Pancreas (tissue), 10 donors: ENCODE measurements at places on chromosomes 6 and 20. TPM values are rescaled to one million over a fixed set of nuclear protein-coding genes. Genes with fewer than 3 reads are reported as not detected.

GRCh38 chr6:13429406-13429753 lies 58.0 kb downstream of the GFOD1 start:
- H3K4me1 ChIP-seq: no peaks in the 10 kb centered on the region
- DNase-seq: no peak
- H3K27ac ChIP-seq: no peak overlapping the region
- no peak overlapping the region for H3K4me3 ChIP-seq
- H3K36me3 ChIP-seq: no peaks in the 10 kb centered on the region

Gene SSR1
- polyA plus RNA-seq: 37.0 TPM

Gene SLC35D3
- polyA plus RNA-seq: 5.9 TPM

Gene APOBEC2
- 6.6 TPM for polyA plus RNA-seq

- H3K4me3 ChIP-seq: no peak overlapping the region
- DNase-seq: no peak
- H3K4me1 ChIP-seq: peaks cover 37% of the 10 kb centered on the region
- H3K27me3 ChIP-seq: no peaks in the 10 kb centered on the region
- no peak overlapping the region for H3K27ac ChIP-seq
These were observed 14.3 kb downstream of the B4GALT5 start for GRCh38 chr20:49699200-49699992.

DNA sequence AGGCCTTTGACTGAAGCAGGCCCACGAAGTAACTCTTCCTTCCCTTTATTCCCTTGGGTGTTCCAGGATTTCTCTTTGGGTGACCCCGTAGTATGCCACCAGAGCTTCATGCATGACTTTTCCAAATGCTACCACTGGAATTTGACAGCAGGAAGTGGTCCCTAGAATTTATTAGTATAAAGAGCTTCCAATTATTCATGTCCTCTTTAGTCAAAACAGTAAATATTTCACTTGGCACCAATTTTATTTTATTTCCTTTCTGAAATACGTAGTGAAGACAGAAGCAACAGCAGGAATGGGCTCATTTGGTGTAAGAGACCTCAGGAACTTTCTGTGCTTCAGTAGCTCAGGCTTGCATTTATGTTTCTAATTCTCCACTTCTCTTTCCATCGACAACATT lies 151.3 kb downstream of the LCA5 start:
- no peak overlapping the region for H3K4me3 ChIP-seq
- no peaks in the 10 kb centered on the region for H3K27me3 ChIP-seq
- no peak overlapping the region for H3K27ac ChIP-seq
- H3K36me3 ChIP-seq: no peaks in the 10 kb centered on the region
- no peaks in the 10 kb centered on the region for H3K4me1 ChIP-seq

DNA sequence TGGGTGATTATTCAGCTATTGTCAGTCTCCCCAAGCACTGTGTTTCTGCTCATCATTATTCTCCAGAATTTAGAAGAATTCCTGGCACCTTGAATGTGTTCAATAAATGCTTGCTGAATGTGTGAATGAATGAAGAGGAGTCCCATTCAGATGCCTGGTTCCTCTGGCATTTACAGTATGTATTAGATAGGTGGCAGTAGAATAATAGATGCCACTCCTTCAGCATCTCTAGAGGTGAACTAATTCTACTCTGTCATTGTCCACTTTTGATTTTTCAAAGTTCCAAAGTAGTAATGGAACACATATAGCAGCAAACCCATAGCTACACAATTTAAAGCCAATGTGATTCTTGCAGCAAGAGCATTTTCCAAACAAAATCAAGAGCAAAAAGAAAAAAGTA lies 118.9 kb upstream of the CEP162 start:
- H3K27ac ChIP-seq: no peak overlapping the region
- no peaks in the 10 kb centered on the region for H3K36me3 ChIP-seq
- no peaks in the 10 kb centered on the region for H3K27me3 ChIP-seq
- H3K4me3 ChIP-seq: no peak overlapping the region
- no peak for DNase-seq

DNA sequence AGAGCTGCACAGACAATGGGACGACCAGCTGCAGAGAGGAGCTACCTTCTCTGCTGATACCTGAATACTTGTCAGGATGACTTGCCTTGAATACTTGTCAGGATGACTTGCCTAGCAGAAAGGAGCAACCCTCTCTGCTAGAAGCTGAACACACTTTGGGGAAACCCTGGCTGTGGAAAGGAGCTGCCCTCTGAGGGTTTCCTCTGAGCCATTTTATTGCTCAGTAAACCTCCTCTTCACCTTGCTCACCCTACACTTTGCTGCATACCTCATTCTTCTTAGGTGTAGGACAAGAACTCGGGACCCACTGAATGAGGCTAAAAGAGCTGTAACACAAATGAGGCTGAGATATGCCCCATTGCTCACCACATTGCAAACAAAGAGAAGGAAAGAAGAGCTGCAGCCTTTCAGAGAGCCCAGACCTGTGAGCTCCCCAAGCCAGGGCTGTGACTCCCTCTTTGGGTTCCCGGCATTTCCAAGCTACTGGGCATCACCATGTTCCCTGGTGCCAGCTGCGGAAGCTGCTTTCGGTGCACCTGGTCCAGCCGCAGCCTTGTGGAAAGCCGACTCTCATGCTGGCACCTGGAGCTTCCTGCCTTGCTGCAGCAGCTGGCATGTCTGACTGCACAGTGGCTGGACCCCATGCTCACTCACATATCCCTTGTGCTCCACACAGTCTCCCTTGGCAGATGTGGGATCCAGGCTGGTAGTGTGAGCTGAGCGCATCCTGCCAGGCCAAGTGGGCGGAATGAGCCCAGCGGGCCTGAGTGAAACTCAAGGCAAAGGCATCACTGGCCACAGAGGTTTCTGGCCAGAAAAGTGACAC lies 106.7 kb upstream of the AHI1 start:
- no peak overlapping the region for H3K27ac ChIP-seq
- H3K36me3 ChIP-seq: no peaks in the 10 kb centered on the region
- H3K4me1 ChIP-seq: no peaks in the 10 kb centered on the region
- no peaks in the 10 kb centered on the region for H3K27me3 ChIP-seq
- no peak for DNase-seq

Gene CFAP61
- 0.15 TPM for polyA plus RNA-seq

DNA sequence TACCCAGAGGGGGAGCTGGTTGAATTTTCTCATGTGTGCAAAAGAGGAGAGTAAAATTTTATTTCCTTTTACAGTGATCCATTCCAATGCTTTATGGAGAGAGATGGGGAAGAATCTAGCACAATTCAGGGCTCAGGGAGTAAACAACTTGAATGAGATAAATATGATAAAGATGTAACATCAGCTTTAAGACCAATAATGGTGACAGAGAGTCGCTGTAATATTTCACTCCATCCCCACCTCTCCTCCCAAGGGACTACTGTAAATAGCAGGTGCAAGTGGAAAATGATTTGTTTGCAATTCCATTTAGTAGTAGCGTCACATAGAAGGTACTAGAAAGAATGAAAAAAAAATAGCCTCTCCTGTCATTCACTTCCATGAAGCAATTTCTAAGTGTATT lies 4.8 kb downstream of the CRISP3 start:
- no peaks in the 10 kb centered on the region for H3K36me3 ChIP-seq
- DNase-seq: no peak
- no peak overlapping the region for H3K4me3 ChIP-seq
- no peaks in the 10 kb centered on the region for H3K27me3 ChIP-seq

DNA sequence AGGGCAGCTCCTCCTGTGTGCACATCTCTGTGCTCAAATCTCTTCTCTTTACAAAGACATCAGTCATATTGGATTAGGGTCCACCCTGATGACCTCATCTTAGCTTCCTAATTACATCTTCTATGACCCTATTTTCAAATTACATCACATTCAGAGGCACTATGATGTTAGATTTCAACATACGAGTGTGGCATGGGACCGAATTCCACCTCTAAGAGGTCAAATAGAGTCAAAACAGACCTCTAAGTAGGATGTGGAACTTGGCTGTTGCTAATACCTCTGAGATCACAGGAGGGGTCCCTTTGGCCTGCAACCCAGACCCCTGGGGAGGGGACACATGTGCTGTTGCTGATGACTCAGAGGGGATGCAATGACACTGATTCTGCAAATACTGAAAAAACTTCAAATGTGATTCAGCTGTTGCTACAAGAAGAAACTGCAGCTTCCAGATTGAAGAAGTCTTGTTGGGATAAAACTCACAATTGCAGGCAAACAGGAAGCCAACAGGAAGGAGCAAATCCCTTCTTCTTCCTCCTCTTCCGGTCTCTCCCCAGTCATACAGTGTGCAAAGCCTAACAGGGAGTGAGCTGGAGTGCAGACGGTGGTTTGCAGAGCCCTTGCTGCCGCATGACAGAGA lies 216.2 kb downstream of the MYLK4 start:
- no peak overlapping the region for H3K4me3 ChIP-seq
- no peaks in the 10 kb centered on the region for H3K27me3 ChIP-seq
- no peak for DNase-seq
- no peaks in the 10 kb centered on the region for H3K36me3 ChIP-seq
- no peaks in the 10 kb centered on the region for H3K4me1 ChIP-seq

Gene PAX1
- not detected for polyA plus RNA-seq

DNA sequence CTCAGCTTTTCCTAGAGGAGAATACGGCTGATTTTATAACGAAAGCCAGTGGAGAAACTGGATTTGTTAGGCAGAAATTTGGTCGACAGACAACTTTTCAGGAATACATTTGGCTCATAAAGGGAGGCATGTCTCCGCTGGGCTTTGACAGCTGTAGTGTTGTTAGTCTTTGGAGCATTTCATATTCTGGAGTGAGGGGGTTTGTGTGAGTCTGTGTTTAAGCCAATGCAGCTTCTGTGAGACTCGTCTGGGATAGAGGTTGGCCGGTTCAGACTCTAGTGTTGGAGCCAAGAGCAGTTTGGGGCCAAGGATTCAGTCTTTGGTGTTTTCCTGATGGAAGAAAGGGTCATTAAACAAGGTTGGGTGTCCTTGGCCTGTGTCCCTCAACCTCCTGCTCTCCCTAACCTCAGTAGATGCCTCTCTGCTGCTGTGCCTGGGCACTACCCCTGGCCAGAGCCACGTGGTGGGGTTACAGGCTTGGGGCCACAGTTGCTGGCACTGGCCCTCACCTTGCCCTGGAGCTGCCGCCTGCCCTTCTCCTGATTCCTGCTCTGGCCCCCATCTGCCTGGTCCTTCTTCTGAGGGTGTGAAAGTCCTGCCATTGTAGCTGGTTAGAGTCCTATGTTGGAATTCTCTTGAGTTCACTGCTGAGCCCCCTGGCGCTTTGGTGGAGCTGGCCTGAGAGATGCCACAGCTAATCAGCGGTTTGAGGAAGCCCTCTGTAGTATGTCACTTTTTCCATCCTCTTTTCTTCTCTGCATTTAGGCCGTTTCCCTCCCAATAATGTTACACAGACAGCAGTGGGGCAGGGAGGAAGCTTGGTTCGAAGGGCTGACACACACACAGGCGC lies 6.9 kb downstream of the PTK7 start:
- no peaks in the 10 kb centered on the region for H3K4me1 ChIP-seq
- H3K4me3 ChIP-seq: no peak overlapping the region
- H3K36me3 ChIP-seq: no peaks in the 10 kb centered on the region
- H3K27ac ChIP-seq: no peak overlapping the region

- H3K4me3 ChIP-seq: no peak overlapping the region
- H3K4me1 ChIP-seq: no peaks in the 10 kb centered on the region
- DNase-seq: no peak
These were observed 131.7 kb downstream of the GPX5 start for GRCh38 chr6:28657381-28657768.

DNA sequence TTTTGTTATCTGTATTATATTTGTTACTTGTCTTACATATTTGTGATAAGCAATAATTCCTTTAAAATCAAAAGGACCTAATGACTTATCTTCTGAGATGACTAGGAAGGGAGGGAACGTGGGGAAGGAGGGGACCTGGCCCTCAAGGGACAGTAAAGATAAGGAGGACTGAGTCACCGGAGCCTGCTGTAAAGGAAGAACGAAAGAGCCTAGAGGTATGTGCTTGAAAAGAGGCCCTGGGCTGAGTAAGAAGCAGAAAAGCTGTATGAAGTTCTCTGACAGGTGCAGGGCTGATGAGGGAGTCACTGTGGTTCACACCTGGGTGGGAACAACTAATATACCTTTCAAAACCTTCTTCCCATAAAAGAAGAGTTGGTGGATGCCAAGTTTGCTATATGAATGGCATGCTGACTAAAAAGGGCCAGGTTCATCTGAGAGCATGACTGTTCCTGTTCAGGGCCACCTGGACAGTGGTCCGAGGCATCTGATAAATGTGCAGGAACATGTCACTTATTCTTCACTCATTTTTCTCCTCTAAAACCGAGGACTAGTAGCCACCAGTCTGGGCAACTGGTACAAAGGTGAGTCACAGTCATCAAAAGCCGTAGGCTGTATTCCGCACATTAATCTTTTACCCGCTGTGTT lies 111.3 kb downstream of the TNFAIP3 start:
- no peak overlapping the region for H3K27ac ChIP-seq
- no peaks in the 10 kb centered on the region for H3K27me3 ChIP-seq

GRCh38 chr6:163288915-163289314 lies 125.6 kb upstream of the QKI start:
- H3K4me1 ChIP-seq: no peaks in the 10 kb centered on the region
- no peak overlapping the region for H3K27ac ChIP-seq
- no peak for DNase-seq
- no peaks in the 10 kb centered on the region for H3K27me3 ChIP-seq

DNA sequence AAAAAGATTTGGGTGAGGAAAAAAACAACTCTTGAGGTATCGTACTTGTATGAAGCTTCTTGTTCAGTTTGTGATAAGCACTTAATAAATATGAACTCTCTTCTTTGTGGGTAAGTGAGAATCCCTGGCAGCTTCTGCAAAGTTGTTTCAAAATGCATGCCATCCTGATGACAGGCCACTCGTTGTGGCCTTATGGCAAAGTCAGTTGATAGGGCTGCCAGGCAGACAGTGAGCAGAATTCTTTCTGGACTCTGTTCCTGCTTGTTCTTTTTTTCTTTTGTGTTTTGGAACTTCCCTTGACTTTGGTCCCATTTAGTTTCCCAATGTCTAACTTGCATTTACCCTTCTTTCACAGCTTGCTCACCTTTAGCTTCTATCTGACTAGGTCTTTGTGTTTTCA lies 983.5 kb upstream of the FLRT3 start:
- no peak overlapping the region for H3K4me3 ChIP-seq
- no peak overlapping the region for H3K27ac ChIP-seq
- peaks cover 3% of the 10 kb centered on the region for H3K4me1 ChIP-seq
- H3K27me3 ChIP-seq: no peaks in the 10 kb centered on the region
- H3K36me3 ChIP-seq: no peaks in the 10 kb centered on the region

- H3K27ac ChIP-seq: no peak overlapping the region
- no peaks in the 10 kb centered on the region for H3K27me3 ChIP-seq
- no peak for DNase-seq
- no peak overlapping the region for H3K4me3 ChIP-seq
- no peaks in the 10 kb centered on the region for H3K36me3 ChIP-seq
These were observed 25.7 kb downstream of the BMP7 start for GRCh38 chr20:57240581-57241362.

Gene GLP1R
- 3.4 TPM for polyA plus RNA-seq

DNA sequence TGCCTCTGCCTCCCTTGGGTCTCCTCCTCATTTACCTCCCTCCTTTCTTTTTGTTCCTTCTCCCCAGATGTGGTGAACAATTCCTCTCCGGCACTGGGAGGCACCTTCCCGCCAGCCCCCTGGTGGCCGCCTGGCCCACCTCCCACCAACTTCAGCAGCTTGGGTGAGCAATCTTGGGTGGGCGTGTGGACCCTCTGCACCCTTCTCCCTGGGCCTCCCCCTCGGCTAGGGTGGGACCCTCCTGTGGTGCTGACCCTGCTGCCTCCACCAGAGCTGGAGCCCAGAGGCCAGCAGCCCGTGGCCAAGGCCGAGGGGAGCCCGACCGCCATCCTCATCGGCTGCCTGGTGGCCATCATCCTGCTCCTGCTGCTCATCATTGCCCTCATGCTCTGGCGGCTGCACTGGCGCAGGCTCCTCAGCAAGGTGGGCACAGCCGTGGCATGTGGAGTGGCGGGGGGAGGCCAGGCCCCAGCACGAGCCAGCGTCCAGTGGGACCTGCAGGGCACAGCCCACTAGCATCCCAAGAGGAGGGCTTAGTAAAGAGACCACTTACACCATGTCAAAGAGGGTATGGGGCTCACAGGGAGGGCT lies 8.8 kb downstream of the DDR1 start:
- peaks cover 37% of the 10 kb centered on the region for H3K36me3 ChIP-seq
- H3K27ac ChIP-seq: no peak overlapping the region
- DNase-seq: no peak
- no peaks in the 10 kb centered on the region for H3K4me1 ChIP-seq
